ENCODE measurements at places on chromosomes 16 and 17.

GRCh38 chr17:13587487-13588338 lies 14.0 kb downstream of the HS3ST3A1 start:
- no peaks in the 10 kb centered on the region for H3K4me1 ChIP-seq
- no peaks in the 10 kb centered on the region for H3K27me3 ChIP-seq
- no peak for DNase-seq

- H3K4me3 ChIP-seq: no peak overlapping the region
- H3K4me1 ChIP-seq: no peaks in the 10 kb centered on the region
- peak; percentile 45 for DNase-seq
These were observed 209.6 kb upstream of the CACNG5 start for GRCh38 chr17:66625311-66625767.

- H3K4me1 ChIP-seq: no peaks in the 10 kb centered on the region
- no peak overlapping the region for H3K4me3 ChIP-seq
These were observed 42.5 kb upstream of the KSR1 start for GRCh38 chr17:27413792-27414191.

GRCh38 chr17:63714550-63715277 lies 14.8 kb upstream of the LIMD2 start:
- no peaks in the 10 kb centered on the region for H3K4me1 ChIP-seq
- DNase-seq: no peak
- H3K36me3 ChIP-seq: peaks cover 2% of the 10 kb centered on the region

DNA sequence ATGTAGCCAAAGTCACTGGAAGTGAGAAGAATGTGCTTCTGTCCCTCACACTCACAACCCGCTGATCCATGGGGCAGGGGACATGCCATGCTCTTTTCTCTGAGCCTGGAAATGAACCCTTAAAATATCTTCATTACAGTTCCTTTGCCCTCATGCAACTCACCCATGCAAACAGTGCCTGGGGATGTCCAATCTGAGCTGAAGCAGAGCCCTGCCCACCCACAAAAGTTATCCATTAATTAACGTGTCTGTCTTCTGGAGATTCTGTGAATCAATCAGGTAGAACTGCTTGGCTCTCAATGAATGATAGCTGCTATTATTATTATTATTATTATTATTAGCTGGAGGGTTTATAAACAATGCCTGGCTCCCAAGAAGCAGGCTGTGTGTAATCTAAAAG lies 133.7 kb downstream of the USP31 start:
- no peak overlapping the region for H3K27ac ChIP-seq
- H3K4me1 ChIP-seq: no peaks in the 10 kb centered on the region
- H3K27me3 ChIP-seq: no peaks in the 10 kb centered on the region
- DNase-seq: no peak
- no peaks in the 10 kb centered on the region for H3K36me3 ChIP-seq

- no peak overlapping the region for H3K4me3 ChIP-seq
- H3K27me3 ChIP-seq: no peaks in the 10 kb centered on the region
- H3K27ac ChIP-seq: no peak overlapping the region
- no peaks in the 10 kb centered on the region for H3K4me1 ChIP-seq
These were observed 35.6 kb downstream of the PRKCA start for GRCh38 chr17:66337866-66338485.

- DNase-seq: no peak
- peaks cover 14% of the 10 kb centered on the region for H3K4me1 ChIP-seq
- H3K27ac ChIP-seq: no peak overlapping the region
These were observed 186.1 kb downstream of the MSI2 start for GRCh38 chr17:57442401-57442823.

- H3K36me3 ChIP-seq: no peaks in the 10 kb centered on the region
- no peak overlapping the region for H3K27ac ChIP-seq
- no peaks in the 10 kb centered on the region for H3K27me3 ChIP-seq
- no peak for DNase-seq
These were observed 46.1 kb upstream of the RPL38 start for GRCh38 chr17:74157366-74157765.

GRCh38 chr16:86854626-86855294 lies 276.4 kb downstream of the FOXL1 start:
- H3K27me3 ChIP-seq: no peaks in the 10 kb centered on the region
- H3K4me1 ChIP-seq: no peaks in the 10 kb centered on the region
- DNase-seq: no peak

- no peak overlapping the region for H3K4me3 ChIP-seq
- no peaks in the 10 kb centered on the region for H3K36me3 ChIP-seq
- DNase-seq: peak; percentile 16
- no peak overlapping the region for H3K27ac ChIP-seq
- no peaks in the 10 kb centered on the region for H3K27me3 ChIP-seq
These were observed 308.7 kb upstream of the TNRC6C start for GRCh38 chr17:77649717-77650211.

DNA sequence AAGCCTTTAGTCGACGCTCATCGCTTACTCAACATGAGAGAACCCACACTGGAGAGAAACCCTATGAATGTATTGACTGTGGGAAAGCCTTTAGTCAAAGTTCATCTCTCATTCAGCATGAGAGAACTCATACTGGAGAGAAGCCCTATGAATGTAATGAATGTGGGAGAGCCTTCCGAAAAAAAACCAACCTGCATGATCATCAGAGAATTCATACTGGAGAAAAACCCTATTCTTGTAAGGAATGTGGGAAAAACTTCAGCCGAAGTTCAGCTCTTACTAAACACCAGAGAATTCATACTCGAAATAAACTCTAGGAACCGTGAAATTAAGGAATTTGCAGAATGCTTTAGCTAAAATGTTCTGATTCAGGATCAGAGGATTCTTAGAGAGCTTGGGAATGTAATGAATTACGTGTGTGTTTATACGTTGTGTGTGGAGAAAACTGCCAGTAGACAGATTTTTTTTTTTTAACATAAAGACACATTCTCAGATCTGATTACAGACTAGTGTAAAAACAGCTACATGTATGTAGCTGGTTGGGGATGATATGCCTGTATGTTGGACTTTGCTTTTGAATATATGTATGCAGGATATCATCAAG lies 25.4 kb downstream of the ZFP90 start:
- peak overlapping the region; percentile 41 for H3K4me3 ChIP-seq
- H3K27me3 ChIP-seq: peaks cover 2% of the 10 kb centered on the region
- no peaks in the 10 kb centered on the region for H3K4me1 ChIP-seq
- no peak overlapping the region for H3K27ac ChIP-seq
- DNase-seq: peak; percentile 57

Measured in mesendoderm (in vitro differentiated cells).